NCI-H1436 treated with DMSO at 0.1 percent for 48 hours (cell line): ENCODE measurements at places on chromosomes 5 and 9.
A peak's percentile ranks its signal among the peaks of the same experiment; 100 is the strongest.

- DNase-seq: no peak
These were observed 159.8 kb upstream of the HMHB1 start for GRCh38 chr5:143652108-143652700.

GRCh38 chr5:54991416-54991815 is 6.0 kb upstream of the ESM1 start:
- no peak for DNase-seq

- peak; percentile 10 for DNase-seq
These were observed 116.9 kb upstream of the ARRDC3 start for GRCh38 chr5:91499943-91500531.

- DNase-seq: no peak
These were observed 549.2 kb upstream of the GRAMD2B start for GRCh38 chr5:125874057-125874456.

GRCh38 chr9:81871695-81872094 is 56.5 kb upstream of the SPATA31D4 start:
- DNase-seq: no peak

DNA sequence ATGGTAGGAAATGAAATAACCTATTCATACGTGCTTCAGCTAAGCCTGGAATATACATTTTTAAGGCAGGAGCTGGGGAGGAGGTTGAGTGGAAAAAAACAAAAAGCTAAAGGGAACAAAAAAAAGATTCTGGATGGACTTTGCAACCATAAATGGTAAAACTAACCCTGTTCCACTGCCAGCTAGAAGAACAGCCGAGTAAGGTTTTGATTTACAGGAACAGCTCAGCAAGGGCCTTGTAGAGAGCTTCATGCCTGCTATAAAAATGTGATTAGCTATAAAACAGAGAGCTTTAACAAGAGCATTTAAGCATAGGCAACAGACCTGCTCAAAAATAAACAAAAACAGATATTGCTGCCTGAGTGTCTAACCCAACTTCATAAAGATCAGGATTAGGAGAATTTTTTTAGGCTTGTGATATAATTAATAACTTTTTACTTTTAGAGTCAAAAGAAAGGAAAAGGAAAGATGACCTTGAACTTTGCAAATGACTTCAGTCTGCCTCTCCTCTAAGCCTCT is 194.8 kb downstream of the FBXL7 start:
- DNase-seq: no peak

DNA sequence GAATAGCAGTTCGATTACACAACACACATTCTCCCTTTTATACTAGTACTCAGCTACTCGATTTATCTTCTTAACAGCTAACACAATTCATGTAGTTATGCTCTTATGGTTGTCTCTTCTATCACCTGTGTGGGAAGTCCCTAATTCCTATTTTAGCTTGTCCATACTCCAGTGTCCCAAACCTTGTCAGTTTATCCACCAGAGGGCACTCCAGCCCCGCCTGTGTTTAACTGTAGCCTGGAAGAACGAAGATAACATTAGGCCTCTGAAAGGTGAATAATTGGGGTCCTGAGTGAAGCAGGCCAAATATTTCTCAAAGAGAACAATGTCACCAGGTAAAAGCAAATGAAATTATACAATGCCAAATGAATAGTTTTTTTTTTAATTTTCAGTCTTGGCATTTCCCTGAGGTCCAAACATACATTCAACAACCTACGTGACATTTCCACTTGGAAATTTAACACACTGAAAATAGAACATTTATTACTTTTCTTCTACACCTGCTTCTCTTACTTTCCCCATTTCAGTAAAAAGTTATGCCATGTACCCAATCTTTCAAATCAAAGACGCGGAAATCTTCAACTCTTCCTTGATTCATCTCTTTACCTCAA is 560.7 kb downstream of the HTR1A start:
- no peak for DNase-seq

DNA sequence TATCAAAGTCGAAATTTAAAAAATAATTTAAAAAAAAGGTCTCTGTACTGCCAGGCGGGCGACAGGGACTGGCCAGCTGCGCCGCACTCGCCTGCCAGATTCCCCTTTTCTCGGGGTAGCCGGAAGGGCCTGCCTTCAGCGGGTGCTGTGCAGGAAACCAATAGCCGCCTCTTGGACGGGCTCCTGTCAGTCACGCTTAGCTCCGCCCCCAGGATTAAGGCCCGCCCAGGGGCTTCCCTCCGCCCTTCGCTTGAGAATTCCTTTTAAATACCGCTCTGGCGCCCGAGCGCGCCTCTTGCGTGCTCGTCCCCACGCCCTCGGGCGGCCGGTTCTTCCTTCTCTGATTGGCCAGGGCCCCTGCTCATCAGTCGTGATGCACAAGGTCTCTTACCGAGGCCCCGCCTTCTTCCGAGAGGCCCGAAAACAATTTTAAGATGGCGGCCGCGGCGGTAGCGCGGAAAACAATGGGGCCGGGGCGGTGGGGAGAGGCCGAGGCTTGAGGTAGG is at the start of gene MAML1:
MAML1 (plus strand) TSS at position 411 of the 506 bp plus-strand sequence. CDS start 291 bp downstream, outside the sequence.
- peak; percentile 87 for DNase-seq

DNA sequence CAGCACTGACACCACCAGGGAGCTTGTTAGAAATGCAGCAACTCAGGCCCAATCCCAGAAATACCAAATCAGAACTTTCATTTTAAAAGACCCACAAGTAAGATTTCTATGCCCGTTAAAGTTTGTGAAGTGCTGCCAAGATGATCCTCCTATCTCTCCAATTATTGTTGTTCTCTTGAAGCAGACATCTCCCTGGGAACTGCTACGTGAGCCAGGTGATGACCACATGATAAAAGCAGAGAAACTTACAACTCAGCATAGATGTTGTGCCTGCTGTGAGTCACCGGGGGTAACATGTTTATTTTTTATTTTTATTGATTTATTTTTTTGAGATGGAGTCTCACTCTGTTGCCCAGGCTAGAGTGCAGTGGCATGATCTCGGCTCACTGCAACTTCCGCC is 34.4 kb downstream of the GCNT4 start:
- DNase-seq: no peak

DNA sequence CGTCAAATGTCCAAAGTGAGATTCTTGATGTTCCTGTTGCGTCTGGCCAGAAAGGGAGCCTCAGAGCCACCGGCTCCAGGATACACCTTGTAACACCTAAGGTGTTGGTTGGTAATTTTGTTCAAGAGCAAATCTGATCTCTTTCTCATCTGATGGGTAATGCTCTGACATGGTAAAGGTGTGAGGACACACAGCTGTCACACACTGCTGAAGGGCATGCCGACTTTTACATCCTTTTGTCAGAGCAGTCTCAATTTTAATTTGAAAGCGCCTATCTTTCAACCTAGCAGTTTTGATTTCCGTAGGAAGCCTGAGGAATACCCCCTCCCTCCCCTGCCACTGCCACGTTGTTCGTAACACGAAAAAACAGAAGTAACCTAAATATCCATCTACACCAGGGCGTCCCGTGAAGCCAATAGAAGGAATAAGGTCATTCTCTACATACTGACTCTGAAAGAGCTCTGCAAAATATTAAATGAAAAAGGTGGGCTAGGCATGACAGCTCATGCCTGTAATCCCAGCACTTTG is 57.4 kb downstream of the TSTD2 start:
- no peak for DNase-seq

DNA sequence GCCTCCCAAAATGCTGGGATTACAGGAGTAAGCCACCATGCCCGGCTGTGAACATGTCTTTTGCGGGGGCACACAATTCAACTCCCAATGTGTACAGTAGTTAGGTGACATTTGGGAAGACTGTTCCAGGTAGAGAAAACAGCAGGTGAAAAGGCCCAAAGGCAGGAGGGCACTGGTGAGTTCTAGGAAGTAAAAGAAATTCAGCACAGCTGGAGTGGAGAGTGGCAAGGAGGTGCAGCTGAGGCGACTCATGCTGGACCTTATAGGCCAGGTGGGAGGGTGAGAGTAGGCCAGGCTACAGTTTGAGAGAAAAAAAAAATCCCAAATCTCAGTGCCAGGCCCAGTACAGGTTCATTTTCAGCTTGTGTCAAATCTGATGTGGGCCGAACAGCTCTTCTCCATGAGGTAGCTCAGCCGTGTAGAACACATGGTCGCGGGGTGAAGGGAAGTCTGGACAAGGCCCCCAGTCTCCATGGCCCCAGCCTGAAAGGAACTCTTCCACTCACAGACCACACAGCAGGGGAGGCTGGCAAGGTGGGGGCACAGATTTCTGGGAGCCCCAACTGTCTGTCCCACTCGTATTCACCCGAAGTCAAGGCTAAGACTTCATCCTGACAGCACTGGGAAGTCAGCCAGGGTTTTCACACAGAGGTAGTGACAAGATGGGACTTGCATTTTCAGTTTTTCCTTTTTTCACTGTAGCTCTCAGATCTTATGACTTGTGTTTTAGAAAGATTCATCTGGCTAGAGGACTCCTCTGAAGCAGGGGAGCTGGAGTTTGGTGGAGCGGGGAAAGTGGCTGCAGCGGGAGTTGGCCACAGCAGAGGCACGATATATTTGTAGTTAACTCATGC is 4.5 kb upstream of the HNRNPAB start:
- DNase-seq: no peak

- no peak for DNase-seq
These were observed 68.2 kb upstream of the NR4A3 start for GRCh38 chr9:99753436-99753835.

GRCh38 chr9:38334234-38334633 is 58.3 kb upstream of the ALDH1B1 start:
- DNase-seq: no peak

DNA sequence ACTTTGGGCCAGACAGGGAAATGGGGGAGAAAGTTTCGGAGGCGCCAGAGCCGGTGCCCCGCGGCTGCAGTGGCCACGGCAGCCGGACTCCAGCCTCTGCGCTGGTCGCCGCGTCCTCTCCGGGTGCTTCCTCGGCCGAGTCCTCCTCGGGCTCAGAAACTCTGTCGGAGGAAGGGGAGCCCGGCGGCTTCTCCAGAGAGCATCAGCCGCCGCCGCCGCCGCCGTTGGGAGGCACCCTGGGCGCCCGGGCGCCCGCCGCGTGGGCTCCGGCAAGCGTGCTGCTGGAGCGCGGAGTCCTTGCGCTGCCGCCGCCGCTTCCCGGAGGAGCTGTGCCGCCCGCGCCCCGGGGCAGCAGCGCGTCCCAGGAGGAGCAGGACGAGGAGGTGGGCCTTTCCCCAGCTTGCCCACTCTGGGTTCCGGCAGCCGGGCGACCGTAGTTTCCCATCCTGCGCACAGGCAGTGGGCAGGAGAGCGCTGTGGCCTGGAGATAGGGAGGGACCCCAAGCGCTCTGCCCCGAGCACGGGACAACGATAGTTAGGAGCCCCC is 516 bp downstream of the MAST4 start:
- no peak for DNase-seq

GRCh38 chr9:29214154-29214689 is 1640.9 kb upstream of the C9orf72 start:
- peak; percentile 47 for DNase-seq

DNA sequence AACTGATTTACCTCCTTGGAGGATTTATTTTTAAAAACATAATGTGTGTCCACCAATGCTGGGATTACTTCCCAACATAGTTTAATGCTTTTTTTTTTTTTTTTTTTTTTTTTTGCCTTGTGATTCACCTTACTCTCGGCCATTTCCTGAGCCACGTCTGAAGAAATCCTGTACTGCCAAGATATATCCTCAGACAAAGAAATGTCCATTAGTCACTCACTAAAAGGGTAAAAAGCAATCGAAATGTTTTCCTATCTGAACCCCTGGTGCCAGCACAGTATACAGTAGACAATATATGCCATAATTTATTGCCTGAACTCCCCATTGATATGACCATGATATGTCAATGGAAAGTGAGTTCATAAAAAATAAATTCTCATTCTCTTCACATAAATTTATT is 344.1 kb downstream of the BNC2 start:
- no peak for DNase-seq

DNA sequence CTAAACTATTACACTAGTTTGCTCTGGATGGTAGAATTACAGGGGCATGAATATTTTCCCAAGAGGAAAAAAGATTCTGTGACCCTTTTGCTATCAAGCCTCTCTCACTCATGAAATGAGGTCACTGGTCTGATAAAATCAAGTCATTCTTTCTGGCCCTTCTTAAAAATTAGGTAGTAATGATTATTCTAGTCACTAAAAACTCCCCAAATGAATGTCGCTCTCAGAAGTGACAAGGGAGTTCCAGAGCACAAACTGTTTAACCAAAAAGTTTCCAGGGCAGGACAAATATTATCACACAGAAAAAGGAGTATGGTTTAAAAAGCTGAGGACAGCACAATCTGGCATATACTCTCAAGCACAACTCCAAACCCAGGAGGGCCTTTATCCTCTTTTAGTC is 12.5 kb downstream of the ERMP1 start:
- no peak for DNase-seq

DNA sequence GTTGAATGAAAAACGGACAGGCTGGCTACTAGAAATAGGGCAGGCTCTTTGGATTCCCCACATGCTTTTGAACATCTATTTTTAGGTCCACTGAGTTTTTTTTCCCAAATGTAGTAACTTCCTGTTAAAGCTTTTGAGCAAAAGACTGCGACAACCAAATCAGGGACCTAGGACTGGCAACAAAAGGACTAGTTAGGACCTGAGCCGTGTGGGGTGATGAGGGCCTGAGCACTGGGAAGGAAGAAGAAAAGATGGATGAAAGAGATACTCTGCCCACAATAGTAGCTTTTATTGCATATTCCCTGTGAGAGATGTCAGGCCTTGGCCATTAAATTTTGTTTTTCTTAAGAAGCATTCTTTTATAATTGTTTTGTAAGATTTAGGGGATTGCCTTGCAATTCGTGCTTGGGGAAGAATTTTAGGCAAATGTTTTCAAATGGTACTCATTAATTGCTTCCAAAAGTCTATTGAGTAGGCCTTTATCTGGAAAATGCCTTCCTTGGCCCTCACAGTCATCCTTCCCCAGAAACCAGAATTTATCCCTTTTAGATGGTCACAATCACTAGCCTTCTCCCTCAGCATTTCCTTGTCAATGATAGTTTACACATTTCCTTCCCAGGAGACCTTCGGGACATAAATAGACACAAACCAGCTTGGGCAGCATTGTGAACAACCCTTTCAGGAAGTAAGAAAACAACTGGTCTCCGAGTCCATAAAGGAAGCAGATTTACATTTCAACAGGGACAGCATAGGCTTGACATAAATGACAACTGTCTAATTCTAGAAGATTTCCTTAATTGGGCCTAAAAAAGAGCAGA is 166.5 kb downstream of the RMI1 start:
- no peak for DNase-seq

DNA sequence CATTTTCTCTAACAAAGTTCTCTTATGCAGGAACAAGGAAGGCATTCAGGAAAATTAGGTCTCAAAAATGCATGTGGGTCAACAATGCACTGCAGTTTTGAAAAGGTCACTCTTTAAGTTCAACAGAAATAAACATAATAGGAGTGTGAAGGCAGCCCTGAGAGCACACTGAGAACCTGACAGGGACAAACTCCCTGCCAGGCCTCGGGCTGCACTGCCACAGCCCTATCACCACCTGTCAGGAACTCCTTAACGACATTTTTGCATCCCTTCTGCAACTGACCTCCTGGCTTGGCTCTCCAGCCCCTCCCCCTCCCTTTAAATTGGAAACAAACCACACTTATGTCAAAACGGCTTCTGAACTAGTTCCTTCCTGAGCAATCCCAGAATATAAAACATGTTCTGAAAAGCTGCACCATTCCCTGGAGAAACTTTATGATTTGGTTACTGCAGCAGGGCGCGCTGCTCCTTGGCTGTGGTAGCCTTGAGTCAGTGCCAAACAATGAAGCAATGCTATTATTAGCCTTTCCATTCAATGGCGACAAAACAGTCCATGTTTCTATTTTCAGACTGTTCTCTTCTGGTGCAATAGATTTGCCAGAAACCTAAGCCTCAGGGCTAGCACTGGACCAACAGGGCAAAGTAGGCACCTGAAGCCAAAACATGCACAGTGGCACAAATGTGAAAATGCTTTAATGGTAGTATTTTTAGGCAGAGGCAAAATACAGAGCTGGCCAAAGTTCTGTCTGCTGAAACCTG is 160.1 kb upstream of the ZNF608 start:
- DNase-seq: no peak
